Right hindlimb (tissue), 1 donor: ENCODE measurements at places on chromosomes 7 and 10.

- no peak for DNase-seq
Measured at GRCh38 chr7:47937711-47938573, 10.3 kb downstream of the PKD1L1 start.

GRCh38 chr10:13182424-13182823 lies 21.1 kb downstream of the MCM10 start:
- DNase-seq, result no peak

- DNase-seq, result peak; percentile 81
Measured at GRCh38 chr7:1579481-1580421, 9.9 kb upstream of the PSMG3 start.

DNA sequence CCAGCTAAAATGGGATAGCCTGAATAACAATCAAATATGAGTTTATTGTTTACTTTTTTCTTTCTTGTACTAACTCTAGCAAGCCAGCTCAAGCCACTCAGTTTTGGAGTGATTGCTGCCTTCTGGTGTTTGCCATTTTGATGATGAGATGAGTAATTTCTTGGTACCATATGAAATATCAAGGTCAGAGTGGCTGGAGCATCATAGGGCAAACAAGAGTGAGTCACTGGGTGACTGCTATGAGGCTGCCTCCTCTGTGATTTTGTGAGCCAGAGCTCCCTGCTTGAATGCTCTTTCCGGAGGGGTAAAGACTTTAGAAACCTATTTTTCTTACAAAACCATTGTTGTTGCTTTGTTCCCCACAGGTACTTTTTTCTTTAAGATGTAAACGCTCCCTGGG lies 295.6 kb downstream of the PRKG1 start:
- DNase-seq, result no peak

- no peak for DNase-seq
Measured at GRCh38 chr10:30186371-30186875, 127.0 kb upstream of the JCAD start.

DNA sequence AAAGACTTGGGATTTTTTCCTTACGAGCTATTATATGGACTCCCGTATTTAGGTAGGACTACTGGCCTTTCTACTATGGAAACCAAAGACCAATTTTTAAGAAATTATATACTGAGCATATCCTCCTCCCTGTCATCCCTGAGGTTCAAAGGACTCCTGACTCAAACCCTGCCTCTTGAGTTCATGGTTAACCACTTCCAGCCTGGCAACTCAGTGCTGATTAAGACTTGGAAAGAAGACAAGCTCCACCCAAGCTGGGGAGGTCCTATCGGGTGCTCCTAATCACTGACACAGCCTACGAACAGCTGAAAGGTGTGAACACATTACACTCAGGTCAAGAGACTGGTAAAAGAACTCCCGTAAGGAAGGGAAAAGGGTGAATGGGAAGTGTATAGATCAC lies 66.8 kb downstream of the LYZL2 start:
- no peak for DNase-seq

- peak; percentile 77 for DNase-seq
Measured at GRCh38 chr7:36303202-36304098, 86.2 kb upstream of the ANLN start.

DNA sequence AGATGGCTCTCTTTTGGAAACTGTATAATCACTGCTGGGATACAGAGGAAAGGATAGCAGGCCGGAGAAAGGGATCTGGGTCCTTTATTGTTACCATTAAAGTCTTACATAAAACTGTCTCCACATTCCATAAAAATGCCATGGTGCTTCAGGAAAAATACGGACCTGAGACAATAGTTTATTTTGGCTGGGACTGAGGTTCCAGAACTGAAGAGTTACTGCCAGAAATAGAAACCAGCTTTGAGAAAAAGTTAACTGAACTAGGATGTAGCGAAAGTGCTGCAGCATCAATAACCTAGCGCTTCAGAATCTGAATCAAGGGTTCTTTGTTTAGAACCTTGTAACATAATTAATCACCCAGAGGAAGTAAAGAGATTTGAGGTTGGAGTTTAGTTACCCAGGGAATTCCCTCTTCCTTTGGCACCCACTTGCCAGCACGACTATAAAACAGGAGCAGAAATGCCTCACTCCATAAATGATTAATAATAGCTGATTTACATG lies 38.0 kb downstream of the MEOX2 start:
- DNase-seq, result no peak

DNA sequence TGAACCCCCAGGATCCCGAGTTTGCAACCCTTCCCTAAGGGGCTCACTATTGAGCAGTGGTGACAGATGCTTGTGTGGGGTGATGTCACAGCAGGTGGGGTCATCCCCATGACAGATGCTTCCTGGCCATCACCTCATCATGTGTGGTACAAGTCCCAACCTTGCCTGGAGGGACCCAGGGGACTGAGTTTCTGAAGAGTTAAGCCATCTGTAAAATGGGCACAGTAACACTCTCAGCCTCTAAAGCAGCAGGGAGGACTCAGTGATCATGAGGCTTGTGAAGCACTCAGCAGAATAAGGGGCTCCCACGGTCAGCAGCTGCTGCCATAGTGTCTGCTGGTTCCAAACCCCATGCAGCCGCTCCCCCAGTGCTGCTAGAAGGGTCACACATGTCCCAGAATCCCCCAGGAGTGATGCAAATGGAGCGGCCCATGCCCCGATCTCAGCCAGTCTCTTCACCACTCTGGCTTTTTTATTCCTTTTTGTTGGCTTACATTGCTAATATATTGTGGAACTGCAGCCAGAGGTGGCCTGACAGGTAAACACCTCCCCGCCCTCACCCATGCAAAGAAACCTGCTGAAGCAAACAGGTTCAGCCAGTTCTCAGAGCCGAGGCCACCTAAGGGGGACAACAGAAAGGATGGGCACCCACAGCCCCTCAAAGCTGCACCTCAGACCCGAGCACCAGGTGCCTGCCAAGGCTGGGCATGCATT lies 102.1 kb upstream of the PDGFA start:
- no peak for DNase-seq

DNA sequence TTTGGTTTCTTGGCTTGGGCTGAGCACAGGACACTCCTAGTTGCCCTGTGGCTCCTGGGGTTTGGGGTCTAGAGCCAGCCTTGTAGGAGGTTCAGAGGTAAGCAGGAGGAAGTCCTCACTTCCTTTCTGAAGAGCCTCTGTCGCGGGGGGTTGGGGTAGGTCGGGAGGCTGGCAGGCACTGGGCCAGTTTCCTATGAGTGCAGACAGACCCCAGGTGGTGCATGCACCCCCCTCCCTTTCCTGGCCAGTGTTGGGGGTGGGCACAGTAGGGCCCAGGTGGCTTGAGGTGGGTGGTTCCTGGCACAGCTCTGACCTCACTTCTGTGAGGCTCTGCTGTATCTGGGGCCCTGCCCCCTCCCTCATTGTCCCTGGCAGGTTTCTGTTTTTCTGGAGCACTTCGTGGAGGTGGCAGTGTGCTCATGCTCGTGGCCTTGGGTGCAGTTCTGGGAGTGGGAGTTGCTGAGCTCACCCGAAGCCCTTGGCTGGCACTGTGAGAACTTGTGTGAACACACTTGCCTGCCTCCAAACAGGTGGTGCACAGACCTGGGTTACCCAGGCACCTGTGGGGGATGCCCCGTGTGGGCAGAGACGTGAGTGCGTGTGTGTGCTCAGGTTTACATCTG lies 1.8 kb downstream of the PALD1 start:
- DNase-seq, result no peak

- DNase-seq, result no peak
Measured at GRCh38 chr7:139838876-139839275, 9.8 kb downstream of the TBXAS1 start.

- no peak for DNase-seq
Measured at GRCh38 chr7:94392393-94392786, 2.3 kb upstream of the COL1A2 start.

DNA sequence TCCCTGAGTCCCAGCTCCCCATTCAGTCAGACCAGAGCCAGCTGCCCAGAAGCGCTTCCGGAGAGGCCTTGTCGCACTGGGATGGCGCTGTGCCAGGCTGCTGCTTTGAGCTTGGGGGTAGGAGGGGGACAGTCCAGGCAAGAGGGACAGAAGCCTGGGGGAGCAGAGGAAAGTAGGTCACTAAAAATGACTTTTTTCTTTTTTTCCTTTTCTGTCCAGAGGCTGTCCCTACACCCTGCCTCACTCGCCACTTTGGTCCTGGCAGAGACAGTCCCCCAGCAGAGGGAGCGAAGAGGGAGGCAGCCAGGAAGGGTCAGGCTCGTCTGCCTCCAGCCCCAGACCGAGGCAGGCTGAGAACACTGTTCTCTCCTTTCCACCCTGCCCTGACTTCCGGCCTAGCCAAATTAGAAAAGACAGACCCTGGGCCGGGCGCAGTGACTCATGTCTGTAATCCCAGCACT lies 15.8 kb upstream of the TRIM8 start:
- peak; percentile 68 for DNase-seq

DNA sequence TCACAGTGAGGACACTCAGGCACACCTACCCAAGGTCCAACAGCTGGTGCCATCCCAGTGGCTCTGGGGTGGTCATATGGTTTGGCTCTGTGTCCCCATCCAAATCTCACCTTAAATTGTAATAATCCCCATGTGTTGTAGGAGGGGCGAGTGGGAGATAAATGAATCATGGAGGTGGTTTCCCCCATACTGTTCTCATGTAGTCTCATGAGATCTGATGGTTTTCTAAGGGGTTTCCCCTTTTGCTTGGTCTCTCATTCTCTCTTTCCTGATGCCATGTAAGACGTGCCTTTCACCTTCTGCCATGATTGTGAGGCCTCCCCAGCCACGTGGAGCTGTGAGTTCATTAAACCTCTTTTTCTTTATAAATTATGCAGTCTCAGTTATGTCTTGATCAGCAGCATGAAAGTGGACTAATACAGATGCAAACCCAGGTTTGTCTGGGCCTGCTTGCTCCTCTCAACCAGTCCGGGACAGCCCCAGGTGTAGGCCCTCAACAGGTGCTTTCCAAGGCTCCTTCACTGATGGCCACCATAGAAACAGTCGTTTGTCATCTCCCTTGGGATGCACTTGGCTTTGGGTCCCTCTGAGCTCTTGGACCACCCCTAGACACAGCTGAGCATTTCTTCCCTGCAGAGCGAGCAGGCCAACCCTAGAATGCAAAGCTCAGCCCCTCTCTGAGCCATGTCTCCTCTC lies 101.3 kb upstream of the CTBP2 start:
- DNase-seq, result no peak

GRCh38 chr10:31822616-31823318 lies 105.9 kb downstream of the ARHGAP12 start:
- DNase-seq, result no peak

GRCh38 chr7:146892151-146892550 lies 775.5 kb downstream of the CNTNAP2 start:
- DNase-seq, result no peak

GRCh38 chr7:11235491-11235890 lies 261.8 kb downstream of the PHF14 start:
- no peak for DNase-seq

DNA sequence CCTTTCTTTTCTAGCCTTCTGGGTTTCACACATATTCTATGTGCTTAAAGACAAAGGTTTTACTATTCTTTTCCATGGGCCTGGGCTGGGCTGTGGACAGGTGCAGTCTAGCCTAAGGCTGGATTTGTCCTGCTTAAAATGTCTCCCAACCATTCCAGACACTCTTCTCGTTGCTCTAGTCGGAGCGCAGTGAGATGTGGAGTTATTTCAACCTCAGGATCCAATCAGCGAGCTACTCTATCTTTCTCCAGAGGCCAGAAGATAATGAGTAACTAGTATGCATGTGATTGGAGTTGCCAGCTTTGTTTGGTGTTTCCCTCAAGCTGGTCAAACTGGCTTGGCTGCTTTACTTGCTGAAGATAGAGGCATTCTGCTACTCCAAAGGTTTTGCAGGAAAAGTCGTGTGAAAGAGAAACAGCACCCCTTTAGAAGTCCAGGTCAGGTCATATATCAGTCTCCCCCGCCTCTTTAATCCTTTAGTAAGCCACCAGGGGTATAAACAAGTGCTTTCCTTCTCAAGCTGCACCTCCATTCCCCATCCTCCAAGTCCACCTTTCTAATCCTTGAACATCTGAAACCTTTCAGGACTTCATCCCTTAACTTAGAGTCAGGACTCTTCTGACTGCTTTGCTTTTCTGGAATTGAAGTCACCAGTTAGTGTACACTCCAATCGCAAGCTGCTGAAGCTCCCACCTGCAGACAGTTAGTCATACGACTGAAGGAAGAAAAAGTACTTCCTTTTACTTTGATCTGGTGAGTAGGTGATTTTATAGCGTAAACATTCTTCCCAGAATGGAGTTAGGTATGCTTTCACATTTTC lies 78.8 kb downstream of the DNMBP start:
- no peak for DNase-seq

DNA sequence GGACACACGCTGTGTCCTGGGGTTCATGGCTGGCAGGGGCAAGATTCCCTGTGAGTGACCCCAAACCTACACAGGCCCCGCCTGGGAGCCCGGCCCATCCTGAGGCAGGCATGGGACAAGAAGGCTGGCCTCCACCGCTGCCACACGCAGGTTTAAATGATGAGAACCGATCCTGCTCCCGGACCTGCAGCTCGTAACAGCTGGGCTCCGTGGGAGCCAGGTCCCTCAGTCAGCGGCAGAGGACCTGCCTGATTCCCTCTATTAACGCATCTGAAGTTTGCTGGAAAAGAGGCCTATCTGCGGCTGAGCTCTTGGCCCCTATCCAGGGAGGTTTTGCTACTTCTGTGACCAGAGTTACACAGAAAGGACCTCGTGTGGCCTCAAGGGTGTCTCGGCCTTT lies 112.3 kb downstream of the VIPR2 start:
- peak; percentile 38 for DNase-seq

GRCh38 chr7:127949769-127950222 lies 81.4 kb downstream of the LRRC4 start:
- no peak for DNase-seq

DNA sequence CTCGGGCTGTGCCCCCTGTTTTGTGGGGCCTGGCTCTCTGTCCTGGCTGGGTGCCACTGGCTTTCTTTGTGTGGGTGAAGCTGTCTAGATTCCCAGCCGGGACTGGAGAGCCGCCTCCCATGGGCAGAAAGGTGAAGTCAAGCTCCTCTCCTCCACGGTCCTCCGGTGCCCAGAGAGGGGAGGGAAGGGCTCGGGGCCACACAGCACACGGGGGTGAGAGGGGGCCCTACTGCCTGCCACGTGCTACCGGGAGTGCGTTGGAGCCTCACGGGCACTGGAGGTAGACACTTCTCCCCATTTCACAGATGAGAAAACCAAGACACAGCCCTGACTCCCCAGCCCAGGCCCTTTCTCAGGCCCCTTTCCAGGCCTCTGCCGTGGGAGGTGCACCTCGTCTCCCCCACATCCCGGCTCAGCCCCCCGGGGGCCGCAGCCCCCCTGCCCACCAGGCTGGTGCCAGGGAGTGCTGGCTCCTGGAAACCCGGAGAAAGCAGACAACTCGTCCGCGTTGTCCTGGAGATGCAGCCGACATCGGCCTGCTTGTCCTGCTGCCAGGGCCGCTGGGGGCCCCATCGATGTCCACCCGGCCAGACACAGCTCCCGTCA lies 55.8 kb downstream of the UNCX start:
- DNase-seq, result no peak

DNA sequence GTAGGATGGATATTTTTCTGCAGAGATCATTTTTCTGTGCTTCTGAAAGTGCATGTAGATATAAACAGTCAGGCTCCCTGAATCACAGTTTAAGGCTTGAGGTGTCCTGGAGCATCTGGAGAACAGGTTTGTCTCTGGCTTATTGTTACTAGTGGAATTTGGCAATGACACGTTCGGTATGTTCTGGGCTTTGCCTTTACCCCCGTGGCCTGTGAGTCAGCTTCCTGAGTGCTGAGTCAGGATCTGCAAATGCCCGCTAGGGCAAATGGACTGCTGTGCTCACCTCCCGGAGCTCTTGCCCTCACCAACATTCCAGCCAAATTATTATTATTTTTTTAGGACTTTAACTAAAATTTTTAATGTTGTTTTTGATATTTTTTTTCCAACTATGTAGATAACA lies 192.5 kb upstream of the PRSS1 start:
- no peak for DNase-seq
